Purkinje cell (primary cell): ENCODE measurements at places on chromosomes 5 and 9. TPM values are rescaled to one million over a fixed set of nuclear protein-coding genes. Genes with fewer than 3 reads are reported as not detected.

The LCN9 gene
- polyA plus RNA-seq = not detected in 2 replicates

The BAAT gene
- 0.71 and 4.1 TPM in 2 replicates for polyA plus RNA-seq

The C9 gene
- polyA plus RNA-seq = 0.08 TPM in 1 of 2 replicates, not detected in the other

The GRXCR2 gene
- polyA plus RNA-seq = not detected in 2 replicates

The PDZD2 gene
- polyA plus RNA-seq = 12.9 and 18.0 TPM in 2 replicates

The SYK gene
- not detected in 2 replicates for polyA plus RNA-seq

The GMCL2 gene
- not detected in 2 replicates for polyA plus RNA-seq

The STK32A gene
- 12.5 and 12.6 TPM in 2 replicates for polyA plus RNA-seq

The PLGRKT gene
- polyA plus RNA-seq = 19.4 and 23.4 TPM in 2 replicates

The PDE8B gene
- 11.7 and 21.6 TPM in 2 replicates for polyA plus RNA-seq

The ABCA1 gene
- polyA plus RNA-seq = 1.9 and 7.5 TPM in 2 replicates

The ADAMTS12 gene
- not detected in 2 replicates for polyA plus RNA-seq

The HSPB3 gene
- polyA plus RNA-seq = 2.3 and 9.2 TPM in 2 replicates

The ANKDD1B gene
- 0.60 TPM in 1 of 2 replicates, not detected in the other for polyA plus RNA-seq

The CNTFR gene
- 0.66 and 3.7 TPM in 2 replicates for polyA plus RNA-seq

The TAF11L10 gene
- not detected in 2 replicates for polyA plus RNA-seq

The HAPLN1 gene
- polyA plus RNA-seq = 1.2 TPM in 1 of 2 replicates, not detected in the other

The ZNF618 gene
- 1.2 TPM in 2 replicates for polyA plus RNA-seq

The TEK gene
- polyA plus RNA-seq = 0.07 TPM in 1 of 2 replicates, not detected in the other

The BHMT2 gene
- polyA plus RNA-seq = not detected in 2 replicates

The CCL21 gene
- not detected in 2 replicates for polyA plus RNA-seq

The DBH gene
- not detected in 2 replicates for polyA plus RNA-seq

The EPB41L4B gene
- 0.90 and 4.4 TPM in 2 replicates for polyA plus RNA-seq

The CDH6 gene
- polyA plus RNA-seq = 14.3 and 22.3 TPM in 2 replicates

The MED7 gene
- polyA plus RNA-seq = 49.6 and 60.5 TPM in 2 replicates

The LOX gene
- polyA plus RNA-seq = 30.8 and 46.4 TPM in 2 replicates

The BICD2 gene
- 6.1 and 7.1 TPM in 2 replicates for polyA plus RNA-seq
